ENCODE measurements at places on chromosomes 6 and 20.

- no peak for DNase-seq
These were observed 858 bp downstream of the RWDD1 start for GRCh38 chr6:116572162-116572561.

GRCh38 chr6:130529569-130530149 is 163.8 kb downstream of the TMEM200A start:
- DNase-seq, result no peak

DNA sequence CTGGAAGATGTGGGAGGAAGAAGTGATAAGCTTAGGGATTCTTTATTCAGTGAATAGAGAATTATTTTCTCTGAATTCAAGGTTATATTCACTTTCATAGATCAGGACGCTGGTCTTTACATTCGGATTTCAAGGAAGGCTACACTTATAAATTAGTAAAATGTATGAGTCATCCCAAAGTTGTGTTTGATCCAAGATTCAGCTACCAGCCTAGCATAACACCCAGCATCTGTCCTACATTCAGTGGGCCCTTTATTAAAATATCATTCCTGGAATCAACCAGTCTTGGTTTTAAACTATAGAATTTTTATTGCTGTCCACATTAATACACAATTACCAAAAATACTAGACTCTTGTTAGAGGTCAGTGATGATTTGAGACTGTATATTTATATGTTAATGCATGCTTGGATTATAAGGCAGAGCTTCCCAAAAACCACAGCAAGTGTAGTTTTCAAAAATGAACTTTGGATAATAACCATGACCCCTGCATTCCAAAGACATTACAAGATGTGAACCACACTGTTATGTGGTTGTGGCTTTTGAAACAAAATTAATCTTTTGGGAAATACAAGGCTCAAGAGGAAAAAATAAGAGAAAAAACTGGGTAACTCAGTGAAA is 210.7 kb upstream of the CNR1 start:
- no peak for DNase-seq

- DNase-seq, result no peak
These were observed 689 bp upstream of the PFDN4 start for GRCh38 chr20:54207053-54207742.

DNA sequence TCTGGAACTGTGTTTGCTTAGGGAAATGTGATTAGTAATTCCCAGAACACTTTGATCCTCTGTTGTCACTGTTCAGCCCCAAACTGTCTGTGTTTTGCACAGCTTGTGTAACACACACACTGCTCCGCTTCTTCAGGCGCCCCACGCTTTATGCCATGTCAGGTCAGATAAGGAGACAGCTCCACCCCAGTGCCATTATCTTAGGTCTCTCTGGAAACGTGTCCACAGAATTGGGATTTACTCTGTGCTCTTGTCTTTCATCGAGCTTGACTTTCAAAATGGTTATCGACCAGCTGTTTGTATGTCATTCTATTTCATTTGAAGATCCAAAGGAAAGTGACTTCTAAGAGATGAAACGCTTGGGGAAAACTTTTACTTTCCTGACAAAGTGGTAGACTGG is 106.4 kb upstream of the SSTR4 start:
- no peak for DNase-seq

GRCh38 chr6:54188846-54189245 is 77.6 kb downstream of the MLIP start:
- DNase-seq, result no peak

GRCh38 chr20:49167811-49168507 is 20.2 kb downstream of the STAU1 start:
- DNase-seq, result no peak

DNA sequence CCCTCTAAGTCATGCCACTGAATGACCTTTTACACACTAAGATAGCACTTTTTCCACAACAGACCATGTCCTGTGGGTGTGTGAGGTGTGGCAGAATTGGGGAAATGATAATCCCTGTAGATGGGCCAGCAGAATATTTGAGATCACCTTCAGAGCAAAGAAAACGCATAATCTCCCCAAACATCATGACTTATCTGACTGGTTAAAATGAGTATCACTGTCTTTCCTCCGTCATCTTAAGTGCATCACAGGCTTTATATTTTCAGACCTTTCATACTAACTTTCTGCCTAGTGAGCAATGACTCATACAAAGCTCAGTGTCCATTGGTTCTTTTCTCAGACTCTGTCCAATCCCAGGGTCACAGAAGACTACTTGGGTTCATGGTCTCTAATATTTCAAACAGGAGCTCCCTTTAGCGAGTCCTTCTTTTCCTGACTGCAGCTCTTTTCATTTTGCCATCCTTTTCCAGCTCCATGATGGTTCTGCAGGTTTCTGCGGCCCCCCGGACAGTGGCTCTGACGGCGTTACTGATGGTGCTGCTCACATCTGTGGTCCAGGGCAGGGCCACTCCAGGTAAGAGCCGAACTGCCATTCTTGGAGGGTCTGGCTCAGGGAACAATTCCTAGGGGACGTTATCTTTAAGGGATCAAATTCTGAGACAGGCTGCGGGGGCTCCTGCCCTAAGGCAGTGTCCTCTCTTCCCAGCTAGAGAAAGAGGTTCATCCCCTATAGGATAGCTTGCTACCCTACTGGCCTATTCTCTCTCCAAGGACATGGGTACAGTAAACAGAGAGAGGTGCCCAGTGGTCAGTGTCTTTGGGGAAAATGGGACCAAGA is at the start of gene HLA-DPB1:
HLA-DPB1 (plus strand) TSS at position 423 of the 838 bp plus-strand sequence; CDS start at position 475, 52 bp downstream.
- DNase-seq, result no peak

- DNase-seq, result no peak
These were observed 1.4 kb downstream of the PLCB4 start for GRCh38 chr20:9070304-9070703.

GRCh38 chr6:9581155-9581554 is 833.7 kb downstream of the TFAP2A start:
- DNase-seq, result no peak

GRCh38 chr6:35518566-35519312 is 6.0 kb upstream of the TULP1 start:
- no peak for DNase-seq

DNA sequence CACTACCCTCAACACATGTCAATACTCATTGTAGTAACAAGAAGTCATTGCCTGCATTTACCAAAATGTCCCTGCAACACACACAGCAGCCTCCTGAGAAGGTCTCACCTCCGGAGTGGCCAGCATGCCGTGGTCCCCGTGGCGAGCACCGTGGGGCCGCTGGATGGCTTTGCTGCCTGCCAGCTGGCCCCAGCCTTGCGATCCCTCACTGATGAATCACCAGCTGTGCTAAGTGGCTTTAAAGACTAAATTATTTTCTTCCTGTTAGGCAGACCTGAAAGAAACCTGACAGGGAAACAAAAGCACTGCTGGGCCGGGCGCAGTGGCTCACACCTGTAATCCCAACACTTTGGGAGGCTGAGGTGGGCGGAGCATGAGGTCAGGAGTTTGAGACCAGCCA is 306.7 kb downstream of the CDH4 start:
- DNase-seq, result no peak

DNA sequence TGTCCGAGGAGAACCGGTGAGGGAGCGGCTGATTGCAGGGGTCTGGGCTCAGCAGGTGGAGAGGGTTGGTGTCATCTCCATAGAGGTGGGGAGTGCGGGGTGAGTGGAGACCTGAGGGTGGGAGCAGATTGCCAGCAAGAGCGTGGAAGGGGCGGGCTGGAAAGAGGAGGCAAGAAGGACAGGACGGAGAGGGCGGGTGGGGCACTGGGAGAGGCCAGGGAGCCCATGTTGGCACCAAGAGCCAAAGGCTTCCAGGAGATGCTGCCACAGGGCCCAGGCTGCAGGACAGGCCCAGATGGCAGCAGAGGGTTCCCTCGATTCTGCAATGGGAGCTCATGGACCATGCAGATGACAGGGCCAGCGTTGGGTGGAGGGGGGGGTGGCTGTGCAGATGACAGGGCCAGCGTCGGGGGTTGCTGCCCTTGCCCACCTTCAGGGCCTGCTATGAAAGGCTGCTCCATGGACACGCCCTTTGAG is 105.4 kb downstream of the TMEM242 start:
- DNase-seq, result no peak

- no peak for DNase-seq
These were observed 53.4 kb upstream of the RALGAPA2 start for GRCh38 chr20:20765696-20766365.

GRCh38 chr6:137219664-137220252 is 573 bp upstream of the IFNGR1 start:
- no peak for DNase-seq

GRCh38 chr6:169370054-169370453 is 116.4 kb upstream of the THBS2 start:
- no peak for DNase-seq
